ENCODE measurements at places on chromosomes 6 and 20.

DNA sequence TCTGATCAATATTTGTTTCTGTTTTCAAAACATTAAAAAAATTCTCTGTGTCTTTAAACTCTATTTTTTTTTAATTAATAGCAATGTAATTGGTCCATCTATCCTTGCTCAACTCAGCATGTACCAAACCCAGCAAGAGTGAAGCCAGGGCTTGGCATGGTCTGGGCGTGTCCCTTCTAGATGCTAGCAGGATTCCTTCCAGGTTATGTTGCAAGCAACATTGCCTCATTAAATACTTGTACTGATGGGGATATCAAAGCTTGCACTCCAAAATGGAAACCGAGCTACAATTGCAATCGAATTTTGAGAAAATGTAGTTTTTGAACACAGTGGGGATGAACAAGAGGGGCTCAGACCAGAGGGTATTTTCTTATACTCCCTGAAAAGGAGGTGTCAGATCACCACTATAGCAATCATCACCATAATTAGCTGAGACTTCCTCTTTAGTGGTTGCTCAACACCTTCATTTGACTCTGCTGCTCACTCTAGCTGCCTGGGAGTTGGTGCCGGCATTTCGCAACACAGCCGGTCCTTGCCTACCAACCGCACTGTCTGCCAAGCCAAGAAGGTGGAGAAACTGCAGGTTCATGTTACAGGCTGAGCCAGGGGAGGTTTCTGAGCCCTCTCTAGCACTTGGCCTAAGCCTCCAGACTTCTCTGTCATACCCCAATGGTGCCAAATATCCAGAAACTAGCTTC is 67.8 kb upstream of the RALGAPA2 start:
- DNase-seq, result peak; percentile 86
- H3K27me3 ChIP-seq, result no peaks in the 10 kb centered on the region
- no peaks in the 10 kb centered on the region for H3K36me3 ChIP-seq
- peak overlapping the region; percentile 83 for H3K27ac ChIP-seq
- peaks cover 39% of the 10 kb centered on the region for H3K4me1 ChIP-seq

DNA sequence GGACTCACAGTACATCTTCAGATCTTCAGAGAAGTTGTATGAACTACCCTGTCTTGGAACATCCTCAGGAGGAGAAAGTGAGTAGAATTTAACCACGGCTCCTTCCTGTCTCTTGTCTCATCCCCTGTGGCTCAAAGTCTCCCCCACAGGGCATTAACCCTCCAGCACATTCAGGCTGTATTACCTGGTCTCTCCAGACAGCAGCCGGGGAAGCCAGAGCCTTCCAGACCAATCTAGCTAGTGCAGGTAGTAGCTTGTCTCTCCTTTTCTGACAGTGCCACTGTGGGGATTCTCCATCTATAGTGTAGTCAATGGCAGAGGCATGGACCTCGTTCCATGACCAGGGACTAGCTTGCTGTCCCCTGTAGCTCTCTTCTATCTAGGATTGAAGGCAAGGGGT is 16.9 kb upstream of the ELMO2 start:
- DNase-seq, result no peak
- H3K4me3 ChIP-seq, result no peak overlapping the region
- H3K4me1 ChIP-seq, result no peaks in the 10 kb centered on the region
- H3K27ac ChIP-seq, result no peak overlapping the region
- no peaks in the 10 kb centered on the region for H3K36me3 ChIP-seq
- peaks cover 10% of the 10 kb centered on the region for H3K27me3 ChIP-seq

DNA sequence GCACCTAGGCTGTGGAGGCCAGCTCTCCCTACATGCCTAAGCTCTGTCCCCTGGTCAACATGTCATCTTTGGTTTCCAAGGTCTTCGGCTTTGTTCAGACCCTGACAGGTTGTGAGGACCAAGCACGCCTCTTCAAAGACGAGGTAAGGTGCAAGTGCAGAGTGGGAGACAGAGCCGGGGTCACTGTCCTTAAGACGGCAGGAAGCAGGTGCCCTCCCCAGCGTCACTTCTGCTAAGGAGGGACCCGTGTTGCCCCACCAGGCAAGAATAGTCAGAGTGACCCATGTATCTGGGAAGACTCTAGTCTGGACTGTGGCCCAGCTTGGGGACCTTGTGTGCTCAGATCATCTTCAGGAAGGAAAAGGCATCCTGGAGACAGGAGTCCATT is 18.2 kb upstream of the SGK2 start:
- H3K27ac ChIP-seq, result no peak overlapping the region
- no peaks in the 10 kb centered on the region for H3K27me3 ChIP-seq
- H3K4me3 ChIP-seq, result no peak overlapping the region
- peak; percentile 65 for DNase-seq
- peaks cover 22% of the 10 kb centered on the region for H3K36me3 ChIP-seq
- no peaks in the 10 kb centered on the region for H3K4me1 ChIP-seq

- H3K27me3 ChIP-seq, result no peaks in the 10 kb centered on the region
- H3K4me3 ChIP-seq, result no peak overlapping the region
- H3K4me1 ChIP-seq, result no peaks in the 10 kb centered on the region
- DNase-seq, result no peak
These were observed 455.0 kb downstream of the RFPL4B start for GRCh38 chr6:112802144-112802543.

All from suprapubic skin (tissue), 4 donors.